M059J (cell line): ENCODE measurements at places on chromosomes 1 and 21.

GRCh38 chr1:223683586-223684487, 18.3 kb upstream of the CAPN8 start:
- peak; percentile 62 for DNase-seq

- DNase-seq: no peak
These were observed 298.5 kb downstream of the PBX1 start for GRCh38 chr1:164857439-164857838.

DNA sequence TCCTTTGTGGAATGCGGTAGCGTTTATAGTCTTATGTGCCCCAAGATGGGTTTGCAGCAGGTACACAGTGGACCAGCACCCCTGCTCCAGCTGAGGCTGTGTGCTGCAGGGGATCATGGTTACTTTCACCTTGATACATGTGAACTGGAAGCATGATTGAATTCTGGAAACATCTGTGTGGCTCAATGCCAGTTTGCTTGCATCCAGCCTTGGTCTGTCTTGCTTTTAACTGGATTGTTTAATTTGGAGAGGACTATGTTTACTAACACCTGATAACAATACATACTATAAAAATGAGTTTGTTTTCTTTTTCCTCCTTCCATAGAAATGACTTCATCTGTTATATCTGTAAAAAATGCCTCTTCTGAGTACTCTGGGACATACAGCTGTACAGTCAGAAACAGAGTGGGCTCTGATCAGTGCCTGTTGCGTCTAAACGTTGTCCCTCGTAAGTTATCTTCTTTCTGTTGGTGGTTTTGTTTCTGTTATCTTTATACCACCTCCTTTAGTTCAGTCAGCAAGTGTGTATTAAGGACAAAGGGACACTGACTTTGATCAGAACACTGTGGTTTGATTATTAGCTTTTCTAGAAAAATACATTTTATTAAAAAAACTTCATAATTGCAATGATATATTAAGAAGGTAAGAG, 47.7 kb downstream of the CXADR start:
- no peak for DNase-seq

DNA sequence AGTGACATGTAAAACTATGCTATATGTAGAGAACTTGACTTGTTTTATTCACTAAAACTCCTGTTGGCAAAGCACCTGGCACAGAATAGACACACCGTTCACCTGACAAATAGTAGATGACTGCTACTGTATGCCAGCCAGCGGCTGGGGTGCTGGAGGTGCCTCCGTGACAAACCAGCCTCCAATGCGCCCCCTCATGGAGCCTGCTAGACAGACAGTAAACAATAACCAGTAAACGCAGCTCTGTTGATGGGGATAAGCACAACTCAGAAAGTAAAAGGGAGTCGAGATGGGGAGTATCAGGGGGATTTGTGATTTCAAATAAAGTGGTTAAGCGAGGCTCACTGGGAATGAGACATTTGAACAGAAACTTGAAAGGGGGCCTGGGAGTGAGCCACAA, 107.2 kb downstream of the PRDM2 start:
- peak; percentile 7 for DNase-seq

DNA sequence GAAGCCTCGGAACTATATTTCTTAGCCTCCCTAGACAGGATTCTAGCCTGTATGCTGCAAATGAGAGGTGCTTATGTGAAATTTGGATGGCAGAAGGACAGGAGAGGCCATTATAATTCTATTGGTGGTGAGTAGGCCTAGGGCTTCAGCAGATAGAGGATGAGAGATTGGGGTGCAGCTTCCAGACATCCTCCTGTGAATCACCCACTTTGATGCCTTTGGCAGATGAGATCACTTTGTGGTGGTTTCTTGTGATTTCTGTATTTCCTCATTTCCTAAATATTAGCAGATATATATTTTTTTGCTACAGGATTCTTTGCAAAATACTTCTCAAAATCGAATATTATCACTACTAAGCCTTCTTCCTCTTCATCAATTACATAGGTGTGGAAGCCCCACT, 37.3 kb downstream of the MFSD2A start:
- peak; percentile 16 for DNase-seq

GRCh38 chr1:179950651-179951050, 4.0 kb upstream of the CEP350 start:
- DNase-seq: no peak

- peak; percentile 32 for DNase-seq
These were observed 52.8 kb upstream of the USP25 start for GRCh38 chr21:15676935-15677334.

DNA sequence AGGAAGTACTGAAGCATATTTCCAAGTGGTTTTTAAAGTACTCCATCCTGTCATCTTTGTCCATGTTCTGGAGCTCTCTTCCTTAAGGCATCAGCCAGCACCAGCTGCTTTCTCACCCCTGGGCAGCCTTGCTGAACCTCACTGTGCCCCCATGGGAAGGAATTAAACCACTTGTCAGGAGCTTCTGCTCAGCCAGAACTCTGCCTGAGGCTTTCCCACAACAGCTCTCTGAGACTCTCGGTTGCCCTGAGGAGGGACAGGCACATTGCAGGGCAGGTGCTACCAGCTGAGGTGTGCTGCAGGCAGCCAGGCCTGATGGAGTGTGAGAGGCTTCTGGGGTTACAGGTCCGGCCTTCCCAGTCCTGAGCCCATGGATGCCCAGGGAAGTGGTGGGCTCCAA, 30.9 kb downstream of the FAM163A start:
- DNase-seq: no peak

- DNase-seq: no peak
These were observed 69.0 kb downstream of the GADD45A start for GRCh38 chr1:67753776-67754525.
